ENCODE measurements at places on chromosomes 4 and X.

GRCh38 chr4:1362521-1362920, 15.5 kb downstream of the UVSSA start:
- DNase-seq = no peak

DNA sequence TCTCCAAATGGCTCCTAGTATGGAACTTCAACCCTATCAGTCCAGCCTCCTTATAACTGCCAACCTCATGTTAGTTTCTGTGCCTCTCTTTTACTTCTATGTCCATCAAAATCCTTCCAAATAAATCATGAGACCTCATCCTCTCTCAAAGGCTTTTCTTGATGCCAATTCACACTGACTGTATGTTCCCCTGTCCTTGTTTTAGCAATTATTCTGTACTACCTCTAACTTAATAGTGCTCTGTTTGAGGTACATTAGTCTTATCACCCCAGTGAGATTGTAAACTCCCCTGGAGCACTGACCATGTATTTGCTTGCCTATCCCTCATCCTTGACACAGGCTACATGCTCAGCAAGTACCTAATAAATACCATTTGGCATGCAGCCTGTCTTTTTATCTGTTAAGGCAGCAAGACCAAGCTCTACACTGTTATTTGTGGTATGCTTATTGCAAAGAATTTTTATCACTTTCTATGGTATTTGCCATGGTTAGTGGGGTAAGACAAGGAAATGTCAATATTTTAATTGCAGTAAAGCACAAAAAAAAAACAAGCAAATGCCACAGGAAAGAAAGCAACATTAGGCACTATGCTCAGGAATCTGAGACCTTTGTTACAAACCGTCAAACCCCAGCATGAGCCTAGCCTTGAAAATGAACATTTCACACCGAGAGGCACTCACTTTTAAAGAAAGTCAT, 119.2 kb downstream of the SMARCA1 start:
- no peak for DNase-seq

GRCh38 chrX:50814701-50815100, 707 bp upstream of the SHROOM4 start:
- DNase-seq = no peak

DNA sequence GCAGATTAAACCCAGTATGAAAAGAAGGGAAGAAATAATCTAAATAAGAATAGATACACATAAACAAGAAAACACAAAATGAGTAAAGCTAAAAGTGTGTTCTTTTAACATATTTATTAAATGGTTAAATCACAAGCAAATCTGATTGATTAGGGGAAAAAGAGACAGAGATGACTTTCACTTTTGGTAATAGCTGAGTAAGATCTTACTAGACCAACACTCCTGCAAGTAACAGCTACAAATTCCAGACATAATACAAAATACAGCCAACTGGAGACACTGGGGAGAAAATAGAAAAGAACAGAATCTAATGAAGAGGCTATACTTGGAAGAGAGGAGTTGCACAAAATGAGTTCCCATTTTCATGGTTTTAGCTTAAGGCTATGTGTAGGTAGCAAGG, 33.5 kb downstream of the OR13H1 start:
- DNase-seq = no peak

Measured in cerebellar nuclear complex (tissue), 1 donor.